ENCODE measurements at places on chromosomes 1 and 21.

DNA sequence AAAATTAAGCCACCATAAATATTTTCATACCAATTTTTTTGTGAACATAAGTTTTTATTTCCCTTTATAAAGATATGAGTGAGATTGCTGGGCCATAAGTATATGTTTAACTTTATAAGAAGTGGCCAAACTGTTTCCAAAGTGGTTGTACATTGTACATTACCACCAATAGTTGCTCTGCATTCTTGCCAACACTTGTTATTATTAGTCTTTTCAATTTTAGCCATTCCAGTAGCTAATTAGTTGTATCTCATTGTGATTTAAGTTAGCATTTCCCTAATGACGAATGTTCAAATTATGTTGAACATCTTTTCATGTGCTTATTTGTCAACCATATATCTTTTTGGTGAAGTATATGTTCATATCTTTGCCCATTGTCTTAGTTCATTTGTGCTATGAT is 64.0 kb upstream of the DNAH14 start:
- no peak for DNase-seq

GRCh38 chr1:190262538-190262937 is 215.1 kb downstream of the BRINP3 start:
- DNase-seq, result no peak

DNA sequence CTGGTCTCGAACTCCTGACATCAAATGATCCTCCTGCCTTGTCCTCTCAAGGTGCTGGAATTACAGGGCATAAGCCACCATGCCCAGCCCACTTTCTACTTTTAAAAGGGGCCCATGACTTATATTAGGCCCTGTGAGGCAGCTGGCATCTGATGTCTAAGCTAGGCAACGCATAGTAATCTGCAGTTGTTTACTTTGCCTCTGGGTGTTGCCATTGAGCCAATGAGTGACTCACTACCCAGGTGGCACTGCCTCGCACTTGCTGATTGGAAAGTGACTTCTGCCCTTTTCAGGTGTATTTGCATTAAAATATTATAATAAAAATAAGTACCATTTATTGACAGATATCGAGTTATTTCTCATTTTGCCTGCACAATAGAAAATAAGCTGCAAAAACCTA is 84.9 kb downstream of the KIF14 start:
- peak; percentile 69 for DNase-seq

DNA sequence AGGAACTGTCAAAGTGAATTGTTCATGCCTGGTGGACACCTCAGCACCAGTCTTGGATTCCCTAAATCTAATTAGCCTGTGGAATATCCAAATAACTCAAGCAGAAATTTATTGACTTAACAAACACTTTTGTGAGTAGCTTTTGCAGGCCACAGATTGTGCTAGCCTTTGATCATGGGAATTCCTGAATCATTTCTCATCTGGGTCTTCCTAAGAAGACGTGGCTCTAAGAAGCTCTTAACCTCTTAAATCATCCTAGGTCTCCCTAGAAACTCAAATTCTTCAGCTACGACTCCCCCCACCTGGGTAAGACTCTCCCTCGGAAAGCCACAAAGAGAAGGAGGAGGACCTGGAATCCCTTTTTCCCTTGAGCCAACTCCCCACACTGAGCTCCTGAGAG is 53.8 kb upstream of the PSEN2 start:
- peak; percentile 44 for DNase-seq

- DNase-seq, result no peak
Observed at GRCh38 chr1:231040019-231040799, at the start of gene FAM89A. TSS of gene FAM89A (minus strand) at chr1:231040254. CDS start at chr1:231040211, 43 bp downstream.

DNA sequence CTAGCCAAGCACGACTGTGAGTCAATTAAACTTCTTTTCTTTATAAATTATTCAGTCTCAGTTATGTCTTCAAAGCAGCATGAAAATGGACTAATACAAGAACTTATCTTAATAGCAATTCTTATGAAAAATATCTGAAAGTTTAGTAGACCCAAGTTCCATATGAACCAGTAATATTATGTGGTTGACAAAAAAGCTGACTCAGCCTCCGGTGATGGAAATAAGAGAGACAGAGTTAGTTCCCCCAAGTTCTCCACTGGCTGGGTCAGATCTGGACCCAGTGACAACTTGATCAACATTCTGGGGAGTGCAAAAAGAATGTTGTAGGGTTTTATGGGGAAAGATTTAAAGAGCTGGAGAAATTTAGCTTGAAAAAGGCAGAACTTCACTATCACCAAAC is 72.5 kb upstream of the DNAH14 start:
- DNase-seq, result no peak

DNA sequence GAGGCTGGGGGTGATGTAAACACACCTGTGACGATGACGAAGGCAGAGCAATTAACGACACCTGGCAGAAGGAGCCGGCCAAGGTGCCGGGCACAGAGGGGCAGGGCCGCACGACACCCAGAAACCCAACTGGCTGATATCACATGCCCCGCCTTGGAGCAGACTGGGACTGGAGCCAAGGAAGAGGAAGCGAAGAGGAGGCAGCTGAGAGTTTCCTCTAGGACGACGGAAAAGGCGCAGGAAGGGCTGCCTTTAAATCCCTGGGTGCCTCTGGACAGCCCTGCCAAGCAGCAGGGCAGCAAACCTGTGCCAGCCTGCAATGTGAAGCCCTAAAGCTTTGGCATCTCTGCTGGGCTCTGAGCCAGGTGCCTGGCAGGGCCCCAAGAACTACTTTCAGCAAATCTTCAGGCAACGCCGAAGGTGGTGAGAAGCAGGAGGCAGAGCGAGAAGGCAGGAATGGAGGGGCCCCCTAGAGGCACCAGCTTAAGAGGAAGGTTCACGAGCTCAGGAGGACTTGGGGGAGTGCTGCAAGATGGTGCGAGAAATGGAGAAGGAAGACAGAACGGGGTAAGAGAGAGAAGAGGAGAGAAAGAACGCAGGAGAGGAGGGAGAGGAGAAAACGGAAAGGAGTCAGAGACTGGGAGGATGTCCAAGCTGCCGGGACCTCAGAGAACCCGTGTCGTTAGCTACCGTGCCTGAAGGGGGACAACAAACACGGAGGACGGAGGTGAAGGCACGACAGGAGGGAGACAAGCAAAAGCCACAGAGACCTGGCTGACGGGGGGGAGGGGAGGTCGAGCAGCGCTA is 25.3 kb upstream of the PEF1 start:
- no peak for DNase-seq

- DNase-seq, result no peak
Observed at GRCh38 chr1:185559151-185559550, 175.0 kb upstream of the HMCN1 start.

DNA sequence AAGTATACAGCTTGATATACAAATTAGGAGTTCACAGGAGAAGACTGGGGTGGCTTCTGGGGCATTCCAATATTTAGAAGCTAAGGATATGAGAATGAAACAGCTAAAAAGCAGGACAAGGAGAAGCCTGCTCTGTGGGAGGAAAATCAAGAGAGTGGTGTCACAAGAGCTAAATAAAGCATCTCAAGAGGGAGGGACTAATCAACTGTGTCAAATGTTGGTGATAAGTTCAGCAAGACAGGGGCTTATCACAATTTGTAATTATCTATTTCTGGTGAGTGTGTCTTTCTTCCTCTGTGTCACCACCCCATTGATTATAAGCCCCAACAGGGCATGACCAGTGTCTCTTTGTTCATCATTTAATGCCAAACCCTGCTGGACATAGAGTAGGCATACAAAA is 295.8 kb upstream of the DUSP10 start:
- no peak for DNase-seq

DNA sequence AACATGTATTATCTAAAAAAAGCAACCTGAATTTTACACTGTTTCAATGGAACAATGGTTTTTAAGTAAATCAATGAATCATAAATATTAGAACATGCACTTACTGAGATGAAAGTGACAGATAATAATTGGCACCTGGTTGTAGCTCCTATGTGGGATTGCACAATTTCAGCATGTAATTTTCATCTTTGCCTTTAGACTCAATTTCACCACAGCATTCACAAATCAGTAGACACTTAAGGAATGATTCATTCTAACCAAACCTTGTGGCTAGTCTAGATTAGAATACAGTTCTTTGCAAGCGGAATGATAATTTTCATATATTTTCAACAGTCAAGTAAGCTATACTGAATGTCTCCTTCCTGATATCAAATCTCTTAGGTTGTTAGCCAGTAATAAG is 853.4 kb downstream of the KCNT2 start:
- no peak for DNase-seq

GRCh38 chr1:230850547-230850946 is 17.8 kb downstream of the C1orf198 start:
- no peak for DNase-seq

DNA sequence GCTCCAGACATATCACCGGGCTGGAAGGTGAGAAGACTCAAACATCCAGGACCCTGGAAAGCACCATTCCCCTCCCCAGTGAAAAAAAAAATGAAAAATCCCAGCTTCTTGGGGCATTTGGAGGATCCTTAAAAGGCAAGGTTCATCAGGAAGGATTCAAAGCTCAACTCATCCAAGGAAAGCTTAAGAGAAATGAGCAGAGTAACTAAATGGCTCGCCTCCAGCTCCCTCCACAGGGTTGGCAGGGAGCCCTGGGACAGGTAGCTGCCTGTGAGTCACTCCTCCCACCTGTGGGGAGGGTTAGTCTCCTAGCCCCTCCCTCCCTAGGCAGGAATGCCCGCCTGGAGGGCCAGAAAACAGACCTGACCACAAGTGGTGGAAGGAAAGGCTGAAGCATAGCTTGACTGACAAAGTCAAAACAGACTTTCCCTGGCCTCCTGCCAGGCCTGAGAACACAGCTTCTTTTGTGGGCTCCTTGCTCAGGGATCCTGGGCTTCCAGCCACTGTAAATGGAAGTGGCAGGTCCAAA is 712 bp upstream of the LAMB3 start:
- DNase-seq, result peak; percentile 92

DNA sequence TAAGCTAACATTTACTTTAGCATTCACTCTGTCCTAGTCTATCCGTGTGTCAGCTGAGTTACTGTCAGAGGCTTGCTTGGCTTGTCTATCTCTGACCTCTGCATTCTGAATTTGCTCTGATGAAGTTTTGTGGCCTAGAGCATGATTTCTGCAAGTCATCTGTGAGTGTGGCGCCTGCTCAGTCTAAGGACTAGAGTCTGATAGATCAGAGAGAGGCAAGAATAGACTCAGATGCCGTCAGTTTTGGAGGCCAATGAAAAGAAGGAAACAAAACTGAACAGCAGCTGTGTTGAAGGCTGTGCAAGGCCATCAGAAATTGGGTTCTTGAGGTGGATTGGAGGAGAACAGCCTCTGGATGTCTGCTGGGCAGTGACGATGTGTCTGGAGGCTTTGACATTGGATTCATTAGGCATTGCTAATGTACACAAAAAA is 573.1 kb downstream of the USP25 start:
- no peak for DNase-seq

- DNase-seq, result peak; percentile 26
Observed at GRCh38 chr1:156476501-156477298, 23.9 kb downstream of the MEF2D start.

- no peak for DNase-seq
Observed at GRCh38 chr1:227911376-227911775, 36.4 kb downstream of the WNT9A start.

GRCh38 chr1:43978551-43979260 is at the start of gene B4GALT2:
TSS of gene B4GALT2 (plus strand) at chr1:43979210. CDS start at chr1:43981161, 1,951 bp downstream.
- DNase-seq, result peak; percentile 93

DNA sequence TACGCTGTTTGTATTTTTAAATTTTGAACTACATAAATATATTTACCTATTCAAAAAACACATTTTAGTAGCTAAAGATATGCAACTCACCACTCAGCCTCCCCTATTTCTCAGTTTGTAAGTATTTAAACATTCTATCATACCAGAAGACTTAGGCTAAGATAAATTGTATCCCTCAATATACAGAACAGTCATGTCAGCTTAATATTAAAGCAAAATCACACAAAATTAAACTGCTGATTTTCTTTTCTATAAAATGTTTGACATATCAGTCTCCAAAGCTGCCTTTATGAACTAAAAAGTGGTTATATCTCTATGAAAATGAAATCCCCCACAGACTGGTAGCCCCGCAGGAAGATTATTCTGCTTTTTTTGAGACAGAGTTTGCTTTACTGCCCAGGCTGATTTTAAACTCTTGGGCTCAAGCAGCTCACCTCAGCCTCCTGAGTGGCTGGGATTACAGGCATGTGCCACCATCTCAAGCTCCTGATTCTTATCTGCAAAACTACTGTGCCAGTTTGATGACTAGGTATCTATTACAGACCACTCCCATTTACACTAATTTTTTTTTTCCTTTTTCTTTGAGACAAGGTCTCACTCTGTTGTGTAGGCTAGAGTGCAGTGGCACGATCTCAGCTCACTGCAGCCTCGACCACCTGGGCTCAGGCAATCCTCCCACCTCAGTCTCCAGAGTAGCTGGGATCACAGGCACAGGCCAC is 37.6 kb downstream of the NRDC start:
- DNase-seq, result no peak

DNA sequence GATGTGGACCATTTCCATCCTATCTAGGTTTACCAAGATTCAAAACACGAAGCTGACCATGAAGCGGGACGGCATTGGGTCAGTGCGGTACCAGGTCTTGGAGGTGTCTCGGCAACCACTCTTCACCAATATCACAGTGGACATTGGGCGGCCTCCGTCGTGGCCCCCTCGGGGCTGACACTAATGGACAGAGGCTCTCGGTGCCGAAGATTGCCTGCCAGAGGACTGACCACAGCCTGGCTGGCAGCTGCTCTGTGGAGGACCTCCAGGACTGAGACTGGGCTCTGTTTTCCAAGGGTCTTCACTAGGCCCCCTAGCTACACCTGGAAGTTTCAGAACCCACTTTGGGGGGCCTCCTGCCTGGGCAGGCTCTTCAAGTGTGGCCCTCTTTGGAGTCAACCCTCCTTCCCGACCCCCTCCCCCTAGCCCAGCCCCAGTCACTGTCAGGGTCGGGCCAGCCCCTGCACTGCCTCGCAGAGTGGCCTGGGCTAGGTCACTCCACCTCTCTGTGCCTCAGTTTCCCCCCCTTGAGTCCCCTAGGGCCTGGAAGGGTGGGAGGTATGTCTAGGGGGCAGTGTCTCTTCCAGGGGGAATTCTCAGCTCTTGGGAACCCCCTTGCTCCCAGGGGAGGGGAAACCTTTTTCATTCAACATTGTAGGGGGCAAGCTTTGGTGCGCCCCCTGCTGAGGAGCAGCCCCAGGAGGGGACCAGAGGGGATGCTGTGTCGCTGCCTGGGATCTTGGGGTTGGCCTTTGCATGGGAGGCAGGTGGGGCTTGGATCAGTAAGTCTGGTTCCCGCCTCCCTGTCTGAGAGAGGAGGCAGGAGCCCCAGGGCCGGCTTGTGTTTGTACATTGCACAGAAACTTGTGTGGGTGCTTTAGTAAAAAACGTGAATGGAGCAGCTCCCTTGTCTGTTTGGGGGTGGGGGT is 864 bp upstream of the CCDC24 start:
- DNase-seq, result no peak

- no peak for DNase-seq
Observed at GRCh38 chr1:22830757-22831340, 120.2 kb downstream of the EPHB2 start.
